T47D (cell line): ENCODE measurements at places on chromosomes 1 and 21.

GRCh38 chr1:67393737-67394136 is 36.5 kb downstream of the SERBP1 start:
- DNase-seq = no peak

DNA sequence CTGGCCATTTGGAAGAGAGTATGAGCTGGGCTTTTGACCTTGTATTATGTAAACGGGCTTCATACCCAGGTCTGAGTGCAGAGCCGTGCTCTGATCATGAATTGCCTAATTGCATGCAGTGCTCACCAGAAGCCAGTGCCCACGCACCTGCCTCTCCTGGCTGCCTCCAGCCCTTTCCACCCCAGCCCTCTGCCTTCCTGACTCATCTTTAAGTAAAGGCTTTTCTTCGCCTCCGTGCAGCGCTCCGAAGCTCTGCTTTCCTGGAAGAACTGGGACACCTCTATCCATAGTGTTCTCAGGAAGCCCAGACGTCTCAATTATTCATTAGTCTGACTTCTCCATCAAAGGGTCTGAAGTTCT is 413.7 kb downstream of the PTPRU start:
- no peak for DNase-seq

DNA sequence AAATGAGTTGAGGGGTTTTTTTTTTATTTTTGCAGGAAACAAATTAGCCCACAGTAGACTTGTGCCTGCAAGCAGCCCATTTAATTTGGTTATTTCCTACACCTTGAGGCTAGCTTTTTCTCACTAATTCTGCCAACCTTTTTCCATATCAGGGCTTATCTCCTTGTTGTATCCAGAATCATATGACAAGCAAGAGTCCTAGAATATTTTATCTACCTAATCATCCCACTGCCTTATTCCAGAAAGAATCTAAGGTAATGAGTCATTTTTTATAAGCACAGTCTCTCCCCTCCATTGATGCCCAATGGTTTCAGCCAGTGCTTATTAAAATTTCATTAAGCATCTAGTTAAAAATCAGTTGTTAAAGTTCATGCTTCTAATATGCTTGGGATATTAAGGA is 324.1 kb downstream of the BARHL2 start:
- DNase-seq = no peak

GRCh38 chr1:1433804-1434130 is 1.7 kb upstream of the VWA1 start:
- DNase-seq = no peak

GRCh38 chr1:111891566-111891965 is 97.9 kb downstream of the KCND3 start:
- no peak for DNase-seq

DNA sequence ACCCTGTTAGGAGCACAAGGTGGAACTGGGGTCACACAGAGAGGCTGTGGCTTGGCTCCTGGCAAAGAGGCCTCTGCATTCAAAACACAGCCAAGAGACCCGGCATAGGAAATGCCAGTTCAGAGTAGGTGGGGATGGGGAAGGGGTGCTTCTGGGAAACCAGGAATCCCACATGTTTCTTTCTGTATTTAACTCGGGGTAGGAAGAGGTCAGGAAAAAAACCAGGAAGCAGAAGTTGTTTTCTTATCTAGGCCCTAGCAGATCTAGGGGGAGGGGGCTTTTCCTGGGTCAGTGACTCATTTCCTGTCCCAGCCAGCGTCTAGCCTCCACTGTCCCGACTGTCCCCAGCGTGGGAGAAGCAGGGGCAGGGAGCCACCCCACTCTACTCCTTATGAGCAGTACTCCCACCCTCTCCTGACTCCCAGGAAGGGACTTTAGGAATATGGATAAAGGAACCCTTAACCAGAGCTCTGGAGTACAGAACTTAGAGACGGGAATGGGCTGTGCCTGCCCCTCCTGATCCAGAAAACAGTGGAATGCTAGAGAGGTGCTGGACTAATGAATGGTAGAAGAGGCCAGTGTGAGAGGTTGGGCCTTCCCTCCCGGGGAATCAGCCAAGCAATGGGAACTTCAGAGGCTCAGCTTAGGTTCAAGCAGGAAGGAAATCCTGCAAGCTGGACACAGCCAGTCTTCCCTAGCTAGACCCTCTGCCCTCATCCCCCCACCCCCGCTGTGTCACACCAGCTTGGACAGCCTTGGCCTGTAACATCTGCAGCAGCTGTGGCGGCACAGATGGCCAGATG is 5.7 kb downstream of the FHL3 start:
- DNase-seq = no peak

- no peak for DNase-seq
Measured at GRCh38 chr1:42971841-42972291, 13.2 kb upstream of the SLC2A1 start.

DNA sequence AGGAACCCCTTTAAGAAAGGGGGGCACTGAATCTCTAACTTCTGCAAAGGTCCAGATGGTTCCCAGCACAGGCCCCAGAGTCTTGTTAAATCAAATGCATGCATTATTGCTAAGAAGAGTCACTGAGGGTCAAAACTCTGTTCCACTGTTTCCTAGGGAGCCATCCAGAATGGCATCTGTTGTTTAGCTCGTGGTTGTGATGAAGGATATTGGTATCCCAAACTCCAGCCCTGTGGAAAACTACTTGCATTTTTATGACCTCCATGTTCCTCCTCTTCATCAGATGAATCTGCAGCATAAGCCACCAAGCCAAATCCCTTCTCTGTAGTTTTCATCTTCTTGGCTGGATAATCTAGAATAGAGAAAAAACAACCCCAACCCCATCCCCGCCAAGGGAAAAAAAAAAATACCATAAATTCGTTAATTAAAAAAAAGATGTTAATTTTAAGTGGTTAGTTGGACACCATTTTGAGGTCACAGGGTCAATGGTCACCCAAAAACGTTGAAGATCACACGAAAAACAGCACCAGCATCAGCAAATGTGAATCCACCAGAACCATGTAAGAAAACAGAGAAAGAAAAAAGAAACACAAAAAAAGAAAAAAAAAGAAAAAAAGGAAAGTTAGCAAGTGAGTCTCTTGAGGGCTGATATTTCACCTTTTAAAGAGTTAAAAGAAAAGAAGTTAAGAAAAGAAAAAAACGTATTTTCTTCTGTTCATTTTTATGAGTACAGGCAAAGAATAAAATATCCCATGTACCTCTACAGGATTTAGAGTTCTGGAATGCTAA is 3.0 kb upstream of the RIT1 start:
- no peak for DNase-seq

GRCh38 chr1:206032380-206033140 is 8.9 kb upstream of the CTSE start:
- DNase-seq = no peak

DNA sequence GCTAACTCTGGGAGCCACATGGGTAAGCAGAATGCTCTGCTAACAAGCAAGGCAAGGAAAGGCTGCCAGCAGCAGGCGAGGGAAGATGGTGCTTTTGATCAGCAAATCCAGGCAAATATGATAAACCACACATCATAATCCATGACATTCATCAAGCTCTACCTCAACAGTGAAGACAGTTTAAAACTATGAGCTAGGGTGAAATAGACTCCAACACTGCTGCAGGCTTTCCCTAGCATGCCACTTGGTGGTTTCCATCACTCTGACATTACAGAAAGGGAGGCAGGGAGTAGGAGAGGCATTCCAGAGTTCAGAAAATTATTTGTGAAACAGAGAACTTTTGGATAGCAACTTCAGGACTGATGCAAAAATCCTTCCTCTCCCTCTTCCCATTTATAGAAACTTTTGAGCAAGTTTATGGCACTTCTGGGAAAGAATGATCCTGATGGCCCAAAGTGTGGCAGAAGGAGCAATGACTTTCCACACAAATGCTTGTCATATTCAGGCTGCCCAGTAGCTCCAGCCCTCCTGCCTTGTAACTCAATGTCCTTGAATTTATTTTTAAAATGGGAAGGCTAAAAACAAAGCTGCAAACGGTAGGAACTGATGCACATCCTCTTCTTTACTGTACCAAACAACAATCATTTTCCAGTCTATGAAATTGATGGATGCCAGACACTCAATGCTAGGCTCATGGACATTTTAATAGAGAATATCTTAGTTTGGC is 70.8 kb downstream of the SMYD2 start:
- DNase-seq = no peak

DNA sequence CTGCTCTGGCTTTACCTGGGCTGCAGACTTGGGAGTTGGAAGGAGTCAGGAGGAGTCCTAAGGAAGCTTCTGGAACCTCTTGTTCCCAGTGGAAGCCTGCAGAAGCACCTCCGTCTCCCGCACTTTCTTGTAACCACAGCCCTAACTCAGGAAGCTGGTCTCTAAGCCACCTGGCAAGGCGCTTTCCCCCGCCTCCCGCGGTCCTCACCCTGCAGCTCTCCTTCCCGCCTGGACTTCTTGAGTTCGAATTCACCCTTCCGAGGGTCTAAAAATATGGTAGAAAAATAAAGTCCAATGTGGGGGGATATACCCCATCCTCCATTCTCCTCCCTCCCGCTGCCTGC is 15.1 kb downstream of the PAX7 start:
- no peak for DNase-seq

DNA sequence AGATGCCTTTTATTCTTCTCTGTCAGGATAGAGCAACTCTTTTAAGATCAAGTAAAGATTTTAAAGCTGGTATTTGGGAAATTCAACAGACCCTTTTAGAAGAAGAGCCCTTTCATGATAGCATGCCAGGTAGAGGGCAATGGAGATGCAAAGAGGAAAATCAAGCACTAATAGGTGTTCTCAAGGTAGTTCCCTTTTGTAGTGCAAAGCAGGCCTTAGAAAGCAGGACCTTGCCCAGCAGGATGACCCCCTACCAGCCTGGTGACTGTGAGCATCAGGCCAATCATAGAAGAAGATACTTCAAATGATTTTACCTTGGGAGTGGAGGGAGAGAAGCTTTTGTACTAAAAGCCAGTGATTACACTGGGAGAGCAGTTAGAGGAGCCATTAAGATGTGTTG is 381.4 kb upstream of the ZRANB2 start:
- DNase-seq = no peak

GRCh38 chr1:150760013-150760412 is 5.6 kb downstream of the CTSS start:
- no peak for DNase-seq

DNA sequence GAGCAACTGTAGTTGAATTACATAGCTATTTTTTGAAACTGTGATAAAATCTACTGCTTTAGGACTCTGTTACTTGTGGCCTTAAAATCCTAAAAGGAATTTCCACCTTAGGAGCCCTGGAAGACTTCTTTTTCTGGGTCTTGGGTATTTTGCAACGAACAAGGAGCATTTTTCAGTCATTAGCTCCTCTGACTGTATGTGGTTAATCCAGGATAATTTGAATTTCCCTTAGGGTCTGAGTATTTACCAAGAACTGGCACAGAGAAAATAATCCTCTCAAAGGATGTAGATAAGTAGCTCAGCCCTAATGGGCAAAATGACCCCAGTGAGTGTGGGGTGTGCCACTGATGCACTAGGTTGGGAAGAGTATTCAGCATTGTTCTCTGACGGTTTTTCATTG is 170.4 kb downstream of the VAV3 start:
- DNase-seq = no peak

- no peak for DNase-seq
Measured at GRCh38 chr1:115060501-115060900, 28.8 kb downstream of the TSPAN2 start.

DNA sequence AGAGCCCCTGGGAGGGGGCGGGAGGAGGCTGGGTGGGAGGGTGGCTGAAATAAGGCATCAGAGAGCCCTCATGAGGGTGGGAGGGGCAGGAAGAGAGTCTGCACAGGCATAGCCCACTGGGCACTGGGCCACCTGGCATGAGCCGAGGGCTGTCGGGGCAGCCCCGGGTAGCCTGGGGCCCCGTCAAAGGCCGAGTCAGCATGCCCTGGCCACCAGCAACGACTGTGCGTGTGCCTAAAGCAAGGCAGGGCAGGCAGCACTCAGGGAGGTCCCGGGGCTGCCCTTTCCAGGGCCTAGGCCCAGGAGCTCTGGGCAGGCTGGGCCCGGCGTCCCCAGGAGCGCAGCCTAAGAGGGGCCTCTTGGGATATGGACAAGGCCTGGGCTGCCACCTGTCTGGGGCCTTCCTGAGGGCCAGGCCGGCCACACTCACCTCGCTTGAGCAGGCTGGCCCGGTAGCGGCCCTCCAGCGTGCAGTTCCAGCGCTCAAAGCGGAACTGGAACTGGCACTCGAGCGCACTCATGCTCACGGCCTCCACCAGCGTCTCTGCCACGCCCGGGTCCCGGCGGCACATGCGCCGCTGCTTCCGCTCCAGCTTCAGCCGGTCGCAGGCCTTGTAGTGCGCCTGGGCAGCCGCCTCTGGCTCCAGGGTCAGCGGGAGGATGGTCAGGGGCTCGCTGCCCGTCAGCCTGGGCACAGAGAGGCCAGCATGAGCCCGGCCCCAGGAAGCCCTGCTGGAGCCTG is 22.7 kb downstream of the WNT9A start:
- no peak for DNase-seq

DNA sequence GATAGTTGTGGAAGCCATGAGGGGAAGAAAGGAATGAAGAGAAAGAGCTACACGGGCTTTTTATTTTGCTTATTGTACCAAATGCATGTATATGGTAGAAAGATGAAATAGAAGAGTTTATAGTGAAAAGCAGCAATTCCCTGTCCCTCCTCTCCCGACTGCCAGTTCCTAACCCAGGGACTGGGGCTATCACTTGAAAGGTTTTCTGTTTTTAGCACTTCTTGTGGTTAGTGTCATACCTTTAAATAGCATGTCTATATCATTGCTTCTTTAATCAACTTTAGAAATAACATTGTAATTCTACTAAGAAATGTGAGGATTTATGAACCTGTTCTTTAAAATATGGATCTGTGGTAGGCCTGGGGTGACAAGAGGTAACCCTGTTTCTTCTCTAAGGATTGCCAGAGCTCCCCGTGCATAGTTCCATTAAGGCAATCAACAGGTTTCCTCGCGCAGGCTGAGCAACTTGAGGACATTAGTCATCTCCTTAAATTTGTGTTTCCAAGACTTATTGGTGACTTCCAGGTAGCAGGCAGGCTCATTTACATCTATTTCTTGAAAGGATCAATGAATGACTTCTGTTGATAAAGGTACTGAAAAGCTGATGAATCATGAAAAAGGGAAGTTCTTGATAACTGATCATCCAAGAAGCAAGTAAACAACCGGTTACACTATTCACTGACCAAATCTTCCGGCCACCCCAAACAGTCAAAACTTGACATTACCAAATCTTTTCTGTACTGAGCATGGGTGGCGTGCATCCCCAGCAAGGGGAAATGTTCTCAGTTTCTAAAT is 37.8 kb upstream of the S1PR1 start:
- no peak for DNase-seq

DNA sequence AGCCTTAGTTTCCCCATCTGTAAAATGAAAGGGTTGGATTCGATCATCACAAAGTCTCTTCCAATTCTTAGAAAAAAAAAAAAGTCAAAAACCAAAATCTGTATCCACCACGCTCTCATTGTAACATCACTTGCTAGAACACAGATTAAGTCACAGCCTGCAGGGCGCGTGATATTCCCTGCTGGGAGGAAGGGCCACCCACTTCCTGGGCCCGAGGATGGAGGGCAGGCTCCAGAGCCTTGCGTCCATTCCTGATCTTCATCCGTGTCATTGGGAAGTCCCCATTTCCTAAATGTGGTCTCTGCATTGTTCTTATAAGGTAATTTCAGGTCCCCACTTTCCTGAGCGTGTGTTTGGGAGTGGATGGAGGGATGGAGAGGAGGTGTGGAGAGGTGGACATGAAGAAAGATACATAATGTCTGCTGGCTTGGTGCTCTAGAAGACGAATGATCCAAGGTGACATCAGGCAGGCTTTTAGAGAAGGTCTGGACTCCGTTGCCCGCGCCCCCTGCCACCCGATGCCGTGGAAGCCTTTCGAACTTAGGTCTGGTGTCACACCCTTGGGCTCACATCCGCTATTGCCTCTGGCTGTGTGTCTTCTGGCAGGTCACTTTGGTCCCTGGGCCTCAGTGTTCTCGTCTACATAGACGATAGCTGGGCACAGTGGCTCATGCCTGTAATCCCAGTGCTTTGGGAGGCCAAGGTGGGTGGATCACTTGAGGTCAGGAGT is 56.1 kb downstream of the ATP5PO start:
- no peak for DNase-seq
